ENCODE measurements at places on chromosomes 7 and 10.

DNA sequence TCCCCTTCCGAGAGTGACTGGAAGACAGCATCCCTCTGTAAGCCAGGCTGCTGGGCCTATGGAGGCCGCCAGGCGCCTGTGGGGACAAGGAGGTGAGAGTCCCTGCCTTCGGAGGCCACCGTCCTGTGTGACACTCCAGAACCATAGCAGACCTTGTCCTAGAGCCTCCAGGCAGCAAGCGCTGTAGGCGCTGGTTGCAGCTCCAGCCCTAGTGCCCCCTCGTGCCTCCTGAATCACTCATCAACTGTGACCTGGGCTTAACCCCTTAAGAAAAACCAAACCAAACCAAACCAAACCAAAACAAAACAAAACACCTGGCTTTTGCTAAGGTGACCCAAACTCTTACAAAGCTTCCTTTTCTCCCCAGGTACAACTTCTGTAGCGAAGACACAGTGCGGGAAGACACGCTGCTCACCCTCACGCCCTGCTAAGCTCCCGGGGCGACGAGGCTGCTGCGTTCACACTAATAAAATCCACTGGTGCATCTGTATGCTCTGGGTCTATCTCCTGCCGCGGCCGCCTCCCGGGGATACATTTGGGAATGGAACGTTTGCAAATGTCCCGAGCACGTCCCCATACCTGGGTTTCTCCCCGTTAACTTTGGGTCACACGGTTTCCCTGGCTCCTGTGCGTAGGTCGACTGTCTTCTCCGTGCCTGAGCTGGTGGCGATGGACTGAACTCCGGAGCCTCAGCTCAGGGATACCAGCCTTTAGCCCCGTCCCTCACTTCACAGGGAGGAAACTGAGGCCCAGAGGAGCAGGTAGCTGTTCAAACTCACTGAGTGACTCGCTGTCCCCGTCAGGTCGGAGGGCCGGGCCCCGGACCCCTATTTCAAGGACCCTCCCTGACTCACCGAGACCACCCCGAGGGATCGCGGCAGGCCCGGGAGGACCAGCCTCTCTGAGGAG lies 11.8 kb upstream of the PNLIPRP2 start:
- no peak for DNase-seq

DNA sequence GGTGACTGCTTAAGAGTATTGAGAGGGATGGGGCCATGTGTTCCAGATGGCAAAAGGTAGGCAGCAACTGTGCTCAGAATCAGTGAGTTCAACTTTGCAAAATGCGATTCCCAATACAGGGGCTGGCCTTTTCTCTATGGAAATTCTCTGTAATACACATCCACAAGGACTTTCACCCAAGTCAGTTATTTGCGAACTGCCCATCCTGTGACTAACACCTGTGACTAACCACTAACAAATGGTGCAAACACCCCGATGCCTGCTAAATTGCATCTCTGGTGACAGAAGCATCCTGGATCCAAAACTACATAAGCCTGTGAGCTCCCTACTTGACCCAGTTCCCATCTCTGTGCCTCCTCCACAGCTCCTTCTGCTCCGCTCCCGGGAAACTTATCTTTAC lies 9.0 kb upstream of the CUZD1 start:
- no peak for DNase-seq

- no peak for DNase-seq
Observed at GRCh38 chr7:1040790-1041189, 3.6 kb upstream of the GPR146 start.

DNA sequence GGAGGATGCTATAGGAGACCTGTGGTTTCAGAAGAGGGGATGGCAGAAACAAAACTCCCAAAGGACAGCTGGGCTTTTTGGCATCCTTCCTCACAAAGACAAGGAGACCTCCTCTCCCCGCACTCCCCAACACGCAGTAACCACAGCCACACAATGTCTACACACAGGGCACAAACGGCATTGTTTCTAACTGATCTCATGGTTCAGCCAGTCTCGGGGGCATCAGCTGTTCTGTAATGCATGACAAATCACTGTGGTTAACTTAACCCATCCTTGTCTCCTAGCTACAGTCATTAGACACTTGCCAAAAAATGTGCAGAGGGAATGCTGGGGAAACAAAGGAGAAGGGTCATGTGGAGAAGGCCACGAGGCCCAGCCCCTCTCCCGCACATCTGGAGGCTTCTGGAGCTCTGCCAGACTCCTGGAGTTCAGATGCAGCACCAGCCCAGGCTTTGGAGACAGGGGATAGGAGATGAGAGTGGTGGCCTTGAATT lies 7.6 kb upstream of the ADAMTS14 start:
- DNase-seq = no peak

DNA sequence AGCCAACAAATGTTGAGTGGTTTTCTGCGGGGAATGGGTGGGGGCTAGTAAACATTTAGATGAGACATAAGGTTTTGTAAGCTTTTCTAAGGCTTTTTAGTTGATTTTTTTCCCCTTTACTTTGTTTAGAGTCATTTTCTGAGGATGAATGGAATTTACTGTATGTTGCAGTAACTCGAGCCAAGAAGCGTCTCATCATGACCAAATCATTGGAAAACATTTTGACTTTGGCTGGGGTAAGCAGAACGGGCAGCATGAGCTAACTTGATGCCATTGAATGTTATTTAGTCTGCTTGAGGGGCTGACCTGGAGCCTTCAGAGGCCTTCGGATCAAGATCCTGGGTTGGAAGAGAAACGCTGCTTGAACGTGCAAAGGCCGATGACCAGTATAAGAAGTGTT lies 37.3 kb downstream of the FBH1 start:
- no peak for DNase-seq

All from activated T-helper 1 cell treated with Interleukin-2 at 50 U/mL for 16 hours (primary cell).